ENCODE measurements at places on chromosomes 7 and 10. TPM values are rescaled to one million over a fixed set of nuclear protein-coding genes. Genes with fewer than 3 reads are reported as not detected.

GRCh38 chr7:135186841-135187253 lies 16.3 kb upstream of the CYREN start:
- DNase-seq: peak; percentile 71

DNA sequence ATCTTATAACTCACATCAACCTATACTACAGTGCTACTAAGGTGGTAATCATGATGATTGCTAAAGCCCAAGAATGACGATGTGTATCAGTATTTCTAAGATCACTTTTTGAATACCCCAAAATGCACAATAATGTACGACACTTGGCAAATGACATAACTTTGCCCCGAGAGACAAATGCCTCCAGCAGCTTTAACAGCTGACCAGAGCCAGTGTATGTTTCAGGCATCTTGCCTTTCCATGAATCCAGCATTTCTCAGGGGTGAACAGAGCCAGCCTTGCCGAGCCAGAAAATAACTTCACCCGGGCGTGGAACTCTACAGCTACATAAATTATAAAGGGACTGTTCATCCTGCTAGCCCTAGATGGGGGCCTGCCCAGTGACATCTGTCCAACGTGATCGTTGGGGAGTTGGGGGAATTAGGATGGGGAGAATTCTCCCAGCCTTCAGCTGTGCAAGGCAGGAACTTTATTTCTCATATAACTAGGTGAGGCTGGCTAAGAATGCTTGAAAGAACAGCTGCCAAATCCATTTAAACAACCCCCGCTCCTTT lies 1.8 kb downstream of the IGFBP3 start:
- no peak for DNase-seq

DNA sequence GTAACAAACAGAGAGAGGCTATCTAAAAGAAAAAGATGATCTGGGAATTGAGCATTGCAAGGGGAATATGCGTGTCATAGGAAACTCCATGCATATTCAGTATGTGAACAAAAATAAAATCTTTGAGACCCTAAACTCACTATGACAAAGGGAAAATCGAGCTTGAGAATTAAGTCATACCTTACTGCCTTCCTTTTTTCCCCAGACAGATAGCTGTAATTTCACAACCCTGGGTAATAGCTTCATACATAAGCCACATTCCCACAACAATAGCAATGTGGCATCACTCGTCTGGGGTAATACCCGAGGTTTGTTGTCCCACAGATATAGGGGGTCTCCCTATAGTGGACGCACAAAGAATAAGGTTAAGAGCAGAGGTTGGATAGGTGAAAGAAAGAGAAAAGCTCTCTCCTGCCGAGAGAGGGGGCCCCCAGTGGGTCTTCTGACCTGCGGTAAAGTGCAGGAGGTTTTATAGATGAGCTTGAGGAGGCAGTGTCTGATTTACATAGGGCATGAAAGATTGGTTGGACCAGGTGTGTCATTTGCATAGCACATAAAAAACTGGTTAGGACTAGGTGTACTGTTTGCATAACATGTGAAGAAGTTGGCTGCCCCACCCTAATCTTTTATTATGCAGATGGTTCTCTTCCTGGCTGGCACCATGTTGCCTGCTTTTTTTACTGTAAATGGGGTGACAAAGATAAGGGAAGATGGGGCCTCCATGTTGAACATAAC lies 11.6 kb downstream of the CYP3A43 start:
- DNase-seq: no peak

AGAP4 gene
- 18.8 TPM for polyA plus RNA-seq

GRCh38 chr10:63987212-63987611 lies 466.0 kb downstream of the REEP3 start:
- DNase-seq: no peak

NSMCE4A gene
- polyA plus RNA-seq: 72.4 TPM

GRCh38 chr7:19677180-19677579 lies 31.7 kb downstream of the POLR1F start:
- DNase-seq: no peak

AKR1B15 gene
- polyA plus RNA-seq: not detected

DNA sequence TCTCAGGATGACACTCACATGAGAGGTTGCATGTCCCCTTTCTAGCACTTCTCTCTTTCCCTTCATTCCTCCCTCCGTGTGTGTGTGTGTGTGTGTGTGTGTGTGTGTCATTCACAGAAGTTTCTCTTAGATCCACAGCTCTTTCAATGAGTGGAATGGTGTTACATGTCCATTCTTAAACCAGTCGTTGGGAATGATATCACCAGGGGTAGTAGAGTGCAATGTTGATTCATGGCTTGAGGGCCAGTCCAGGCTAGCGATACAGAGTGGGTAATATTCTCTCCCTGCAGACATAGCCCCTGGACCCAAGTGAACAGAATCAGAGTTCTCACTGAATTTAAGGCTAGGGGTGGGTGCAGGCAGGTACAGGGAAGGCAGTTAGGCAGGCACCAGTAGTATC lies 187.8 kb downstream of the SDK1 start:
- no peak for DNase-seq

All from spleen (tissue), 13 donors.